ENCODE measurements at places on chromosomes 1 and 21.

DNA sequence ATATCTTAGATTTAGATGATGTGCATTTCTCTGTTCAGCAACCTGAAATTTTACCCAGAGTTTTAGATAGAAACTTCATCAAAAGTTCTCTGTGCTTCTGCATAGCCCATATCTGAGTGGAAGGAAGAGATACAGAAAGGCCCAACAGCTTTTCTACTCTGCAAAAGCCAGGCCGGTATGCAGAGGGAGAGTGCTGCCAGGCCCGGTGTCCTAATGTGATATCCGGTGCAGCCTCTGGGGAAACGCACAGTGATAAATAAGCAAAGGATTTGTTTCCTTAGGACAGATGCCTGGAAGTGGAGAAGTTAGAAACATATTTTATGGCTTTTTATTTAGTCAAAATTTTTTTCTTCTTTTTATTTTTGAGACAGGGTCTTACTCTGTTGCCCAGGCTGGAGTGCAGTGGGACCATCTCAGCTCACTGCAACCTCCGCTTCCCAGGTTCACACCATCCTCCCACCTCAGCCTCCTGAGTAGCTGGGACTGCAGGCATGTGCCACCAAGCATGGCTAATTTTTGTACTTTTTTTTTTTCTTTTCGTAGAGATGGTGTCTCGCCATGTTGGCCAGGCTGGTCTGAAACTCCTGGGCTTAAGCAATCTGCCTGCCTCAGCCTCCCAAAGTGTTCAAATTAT is 145.8 kb downstream of the PATJ start:
- DNase-seq: no peak

DNA sequence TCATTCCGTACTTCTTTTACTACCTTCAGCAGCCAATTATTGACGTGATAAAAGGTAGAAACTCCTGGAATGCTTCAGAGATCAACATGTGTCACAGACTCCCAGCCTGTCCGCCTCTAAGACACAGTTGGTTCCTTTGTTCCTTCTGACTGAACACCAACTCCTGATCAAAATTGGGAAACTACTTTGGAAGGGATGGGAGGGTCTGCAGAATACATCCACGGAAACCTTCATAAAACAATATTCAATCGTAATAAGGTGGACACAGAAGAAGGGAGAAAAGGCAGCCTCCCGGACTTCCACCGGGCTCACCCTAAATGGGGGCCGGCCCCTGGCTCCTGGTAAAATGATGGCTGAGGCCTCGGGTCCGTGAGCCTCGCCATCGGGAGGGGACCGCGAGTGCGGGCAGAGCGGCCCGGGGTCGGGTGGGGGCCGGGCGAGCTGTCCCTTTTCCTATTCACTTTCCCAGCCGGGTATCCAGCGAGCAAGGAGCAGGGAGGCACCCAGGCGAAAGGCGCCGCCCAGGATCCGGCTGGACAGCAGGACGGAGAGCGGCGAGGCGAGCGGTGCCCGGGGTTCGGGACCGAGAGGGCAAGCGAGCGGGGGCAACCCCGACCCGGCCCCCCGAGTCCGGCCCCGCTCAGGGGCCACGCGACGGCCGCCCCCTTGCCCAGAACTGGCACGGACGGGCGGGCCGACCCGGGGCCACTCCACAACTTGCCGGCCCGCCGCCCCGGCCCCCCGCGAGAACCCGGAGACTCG is 805 bp downstream of the NRIP1 start:
- DNase-seq: no peak

DNA sequence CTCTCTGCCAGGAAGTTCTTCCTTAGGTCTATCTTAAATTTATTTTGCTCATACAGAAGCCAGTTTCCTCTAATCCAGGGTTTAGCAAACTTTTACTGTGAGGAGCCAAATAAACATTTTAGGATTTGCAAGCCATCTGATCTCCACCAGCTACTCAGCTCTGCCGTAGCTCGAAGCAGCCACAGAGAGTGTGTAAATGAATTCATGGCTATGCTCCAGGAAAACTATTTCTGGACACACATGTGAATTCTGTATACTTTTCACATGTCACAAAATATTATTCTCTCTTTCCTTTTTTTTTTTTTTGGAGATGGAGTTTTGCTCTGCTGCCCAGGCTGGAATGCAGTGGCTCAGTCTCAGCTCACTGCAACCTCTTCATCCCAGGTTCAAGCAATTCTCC is 13.4 kb upstream of the AGTRAP start:
- no peak for DNase-seq

- no peak for DNase-seq
Observed at GRCh38 chr1:20538227-20538626, 14.1 kb upstream of the FAM43B start.

DNA sequence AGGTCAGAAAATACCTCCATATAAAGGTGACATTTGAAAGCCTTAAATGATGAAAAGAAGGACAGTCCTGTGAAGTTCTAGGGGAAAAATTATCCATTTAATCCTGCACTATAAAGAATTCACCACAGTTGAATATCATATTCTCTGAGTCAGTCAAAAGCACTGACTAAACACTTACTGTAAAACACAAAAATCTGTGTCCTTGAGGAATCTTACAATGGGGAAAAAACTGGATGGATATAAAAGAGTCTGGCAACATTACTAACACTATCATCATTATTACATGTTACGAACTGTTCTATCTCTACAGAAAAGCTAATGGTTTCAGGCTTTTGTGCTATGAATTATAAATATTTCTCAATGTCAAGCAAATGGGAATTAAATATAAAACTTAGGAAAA is 42.4 kb upstream of the HP1BP3 start:
- DNase-seq: no peak

DNA sequence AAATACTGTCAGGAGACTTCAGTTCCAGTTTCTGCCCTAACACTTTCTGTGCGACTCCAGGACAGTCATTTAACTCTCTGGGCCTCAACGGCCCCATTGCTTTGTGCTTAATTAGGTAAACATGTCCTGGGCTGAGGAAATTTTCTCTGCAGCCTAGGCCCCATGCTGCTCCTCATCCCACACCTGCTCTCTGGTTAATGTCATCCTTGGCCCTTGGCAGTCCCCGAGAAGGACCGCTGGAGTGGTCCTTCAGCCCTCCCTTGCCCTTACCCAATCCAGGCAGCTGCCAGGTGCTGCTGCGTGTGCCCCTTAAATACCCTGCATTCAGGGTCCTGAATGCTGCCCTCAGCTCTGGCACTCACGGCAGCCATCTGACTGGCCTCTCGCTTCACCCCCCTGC is 18.7 kb downstream of the UBL4B start:
- no peak for DNase-seq

GRCh38 chr1:159187647-159188374 is 16.4 kb downstream of the CADM3 start:
- DNase-seq: no peak

GRCh38 chr1:73517603-73518191 is 680.3 kb downstream of the LRRIQ3 start:
- no peak for DNase-seq

DNA sequence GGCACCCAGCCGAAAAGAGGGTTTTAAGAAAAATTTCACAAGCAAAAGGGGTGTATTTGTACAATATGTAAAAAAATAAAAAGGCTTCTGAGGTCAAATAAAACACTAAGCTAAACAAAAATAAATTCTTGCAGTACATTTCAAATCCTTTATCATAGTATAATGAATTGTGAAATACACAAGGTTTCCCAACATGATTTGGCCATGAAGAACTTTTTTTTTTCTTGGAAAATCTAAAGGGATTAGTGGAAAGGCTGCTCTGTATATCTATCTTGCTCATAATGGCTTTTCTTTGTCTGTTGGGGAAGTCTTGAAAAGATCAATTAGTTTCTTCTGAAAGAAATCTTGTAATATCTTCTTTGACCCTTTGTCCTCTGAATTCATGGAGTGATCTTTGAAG is 593.4 kb downstream of the PLPP3 start:
- no peak for DNase-seq

DNA sequence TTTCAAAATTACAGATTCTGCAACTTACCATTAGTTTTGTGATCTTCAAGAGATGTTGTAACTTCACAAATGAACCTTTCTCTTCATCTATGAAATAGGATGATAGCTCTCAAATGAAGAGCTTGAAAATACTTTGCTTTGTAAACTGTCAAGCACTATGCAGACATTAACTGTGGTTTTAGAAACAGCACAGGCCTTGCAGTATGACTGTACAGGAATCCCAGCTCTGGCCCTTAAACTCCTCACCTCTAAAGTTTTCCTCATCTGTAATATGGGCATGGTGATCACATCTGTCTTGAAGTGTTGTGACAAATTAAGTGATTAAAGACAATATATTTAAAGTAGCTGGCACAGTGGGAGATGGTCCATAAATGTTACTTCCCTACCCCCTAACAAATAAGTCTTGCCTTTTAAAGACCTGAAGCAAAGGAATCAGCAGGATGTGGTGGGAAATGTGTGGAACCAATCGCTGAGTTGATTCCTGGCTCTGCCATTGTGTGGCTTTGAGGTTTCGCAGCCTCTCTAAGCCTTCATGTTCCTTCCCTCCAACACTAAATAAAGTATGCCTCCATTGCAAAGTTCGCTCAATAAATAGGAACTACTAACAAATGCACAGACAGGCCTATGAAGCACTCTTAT is 5.5 kb upstream of the PTP4A2 start:
- DNase-seq: no peak

DNA sequence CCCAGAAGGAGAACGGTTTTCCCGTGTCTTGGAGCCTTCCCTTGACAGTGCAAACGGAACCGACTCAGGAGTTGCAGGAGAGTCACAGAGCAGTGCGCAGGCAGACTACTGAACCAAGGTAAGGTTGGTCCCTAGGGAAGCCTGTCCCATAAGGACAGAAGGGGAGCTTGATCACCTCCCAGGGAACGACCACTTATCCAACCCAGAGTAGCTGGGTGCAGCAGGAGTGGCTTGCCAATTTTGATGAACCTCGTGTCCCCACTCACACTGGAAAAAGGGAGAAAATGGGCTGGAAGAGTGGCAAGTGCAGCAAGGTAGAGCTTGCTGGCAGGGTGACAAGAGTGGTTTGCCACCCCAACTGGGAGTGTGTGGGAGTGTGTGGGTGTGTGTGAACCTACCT is 95.1 kb downstream of the LIPI start:
- no peak for DNase-seq

DNA sequence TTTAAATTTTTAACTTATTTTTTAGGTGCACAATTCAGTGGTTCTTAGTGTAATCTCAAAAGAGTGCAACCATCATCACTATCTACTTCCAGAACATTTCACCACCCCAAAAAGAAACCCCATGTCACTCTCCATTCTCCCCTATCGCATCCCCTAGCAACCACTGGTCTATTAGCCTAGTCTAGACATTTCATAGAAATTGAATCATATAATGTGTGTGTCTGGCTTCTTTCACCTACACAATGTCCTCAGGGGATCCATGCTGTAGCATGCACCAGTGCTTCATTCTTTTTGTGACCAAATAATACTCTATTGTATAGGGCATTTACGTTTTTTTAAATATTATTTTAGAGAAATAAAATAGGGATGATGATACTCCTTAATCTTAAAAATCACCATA is 64.7 kb downstream of the JAK1 start:
- DNase-seq: no peak

- no peak for DNase-seq
Observed at GRCh38 chr1:40796939-40797667, 13.5 kb downstream of the KCNQ4 start.

- DNase-seq: no peak
Observed at GRCh38 chr1:237261198-237261597, 219.2 kb downstream of the RYR2 start.

- no peak for DNase-seq
Observed at GRCh38 chr1:56032096-56032676, 547.2 kb downstream of the PLPP3 start.

- DNase-seq: no peak
Observed at GRCh38 chr1:63674865-63675419, 81.7 kb downstream of the PGM1 start.

- DNase-seq: no peak
Observed at GRCh38 chr1:3478187-3478586, 23.7 kb downstream of the ARHGEF16 start.

- DNase-seq: no peak
Observed at GRCh38 chr21:9750341-9751086, 770.9 kb upstream of the TPTE start.

GRCh38 chr1:180927348-180927747 is 14.7 kb downstream of the KIAA1614 start:
- DNase-seq: no peak

DNA sequence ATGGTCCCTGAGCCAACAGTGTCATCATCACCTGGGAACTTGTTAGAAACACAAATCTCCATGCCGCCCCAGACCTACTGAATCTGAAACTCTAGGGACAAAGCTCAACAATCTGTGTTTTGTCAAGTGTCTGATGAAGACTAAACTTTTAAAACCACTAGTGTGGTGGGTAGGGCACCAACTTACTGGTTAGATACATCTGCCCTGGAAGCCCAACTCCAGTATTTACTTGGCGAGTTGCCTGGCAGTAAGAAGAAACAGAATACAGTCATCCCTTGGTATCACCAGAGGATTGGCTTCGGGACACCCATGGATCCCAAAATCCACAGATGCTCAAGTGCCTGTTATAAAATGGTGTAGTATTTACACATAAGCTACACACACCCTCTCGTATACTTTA is 367.9 kb upstream of the DUSP10 start:
- DNase-seq: no peak

DNA sequence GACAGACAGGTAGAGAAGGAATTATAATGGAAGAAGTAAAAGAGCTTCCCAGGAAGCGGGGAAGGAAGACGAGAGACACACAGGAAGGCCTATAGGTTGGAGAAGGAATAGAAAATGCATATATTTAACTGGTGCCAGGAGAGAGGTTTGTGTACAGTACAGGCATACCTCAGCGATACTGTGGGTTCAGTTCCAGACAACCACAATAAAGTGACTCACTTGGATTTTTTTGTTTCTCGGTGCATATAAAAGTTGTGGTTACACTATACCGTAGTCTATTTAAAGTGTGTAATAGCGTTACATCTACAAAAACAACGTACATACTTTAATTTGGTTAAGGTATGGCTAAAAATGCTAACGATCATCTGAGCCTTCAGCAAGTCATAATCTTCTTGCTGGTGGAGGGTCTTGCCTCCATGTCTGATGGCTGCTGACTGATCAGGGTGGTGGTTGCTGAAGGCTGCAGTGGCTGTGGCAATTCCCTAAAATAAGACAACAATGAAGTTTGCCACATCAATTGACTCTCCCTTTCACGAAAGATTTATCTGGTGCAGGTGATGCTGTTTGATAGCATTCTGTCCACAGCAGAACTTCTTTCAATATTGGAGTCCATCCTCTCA is 16.0 kb downstream of the YARS1 start:
- DNase-seq: no peak

All from esophagus squamous epithelium (tissue), 5 donors.